ENCODE measurements at places on chromosomes 5 and 9. TPM values are rescaled to one million over a fixed set of nuclear protein-coding genes. Genes with fewer than 3 reads are reported as not detected.

The FIBCD1 gene
- total RNA-seq, result 7.3 TPM

The CCDC152 gene
- total RNA-seq, result 1.5 TPM

The NUTM2F gene
- not detected for total RNA-seq

The FGF1 gene
- total RNA-seq, result 0.77 TPM

The PARP8 gene
- 24.6 TPM for total RNA-seq

The PCDHGA4 gene
- 7.6 TPM for total RNA-seq

The ZDHHC11 gene
- total RNA-seq, result 2.5 TPM

The GPR150 gene
- total RNA-seq, result 0.33 TPM

The SLC6A7 gene
- not detected for total RNA-seq
